Stimulated activated CD4-positive, alpha-beta T cell treated with anti-CD3 and anti-CD28 coated beads, Interleukin-1b, Interleukin-23, amount 100 ng/mL, for 1 hour (primary cell): ENCODE measurements at places on chromosomes 4 and X.

DNA sequence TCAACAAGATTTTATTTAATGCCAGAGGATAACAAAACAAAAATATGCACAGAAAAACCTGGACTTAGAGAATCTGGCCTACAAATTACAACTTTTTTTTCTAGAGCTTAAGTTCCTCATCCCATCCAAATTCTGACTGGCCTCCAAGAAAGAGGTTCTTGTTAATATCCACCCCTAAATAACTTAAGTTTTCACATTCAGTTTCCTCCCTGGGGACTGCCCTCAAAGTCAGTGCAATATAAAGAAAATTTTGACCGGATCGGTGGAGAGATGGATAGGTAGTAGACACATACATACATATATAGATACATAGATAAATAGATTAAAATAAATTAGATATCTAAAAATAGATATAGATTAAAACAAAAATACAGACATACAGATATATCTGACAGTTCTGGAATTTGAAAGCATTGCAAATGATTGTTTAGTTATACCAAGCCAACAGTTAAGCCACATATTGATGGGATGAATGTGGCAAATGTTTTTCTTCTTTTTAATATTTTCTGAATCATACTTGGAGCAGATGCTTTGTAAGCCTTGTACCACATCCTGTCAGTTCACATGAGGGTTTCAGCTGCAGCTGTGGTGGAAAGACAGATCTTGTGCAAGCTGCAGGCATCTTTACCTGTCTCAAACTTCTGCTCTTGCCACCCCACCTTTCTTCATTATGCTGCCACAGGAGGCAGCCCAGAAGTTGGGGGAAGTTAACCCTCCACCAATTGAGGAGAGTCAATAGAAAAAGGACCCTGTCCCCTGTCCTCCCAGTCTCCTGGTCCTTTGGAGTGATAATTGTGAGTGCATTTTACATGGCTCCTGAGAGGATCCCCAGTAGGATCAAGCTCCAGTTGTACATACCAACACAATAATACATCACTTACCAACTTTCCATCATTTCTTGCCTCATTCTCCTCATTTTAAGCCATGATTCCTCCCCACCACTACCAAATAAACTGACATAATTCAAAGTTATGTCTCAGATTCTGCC is 58.5 kb upstream of the PRDM8 start:
- DNase-seq, result peak; percentile 30

DNA sequence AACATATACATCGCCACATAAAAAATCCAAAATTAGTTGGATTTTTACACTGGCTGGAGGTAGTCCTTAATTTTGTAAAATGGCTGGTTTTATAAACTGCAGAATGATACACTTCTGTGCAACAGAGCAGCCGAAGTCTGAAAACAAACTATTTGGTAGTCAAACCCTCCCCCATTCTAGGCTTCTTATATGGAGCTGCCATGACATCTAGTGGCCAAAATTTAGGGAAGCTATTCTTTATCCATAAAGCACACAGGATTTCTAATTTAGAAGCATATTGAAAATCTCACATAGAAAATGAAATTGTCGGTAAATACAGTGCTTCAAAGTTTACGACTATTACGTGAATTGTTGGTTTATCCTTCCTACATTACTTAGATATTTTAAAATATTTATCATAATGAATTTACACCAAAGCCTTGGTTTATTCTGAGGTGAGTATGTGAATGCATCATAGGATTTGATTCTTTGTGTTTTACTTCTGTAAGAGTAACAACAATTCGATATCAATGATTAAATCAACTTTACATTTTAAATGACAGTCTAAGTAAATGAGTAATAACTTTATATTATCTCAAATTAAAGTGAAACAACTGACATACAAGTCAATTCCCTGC is 113.4 kb upstream of the FAM241A start:
- DNase-seq, result no peak

DNA sequence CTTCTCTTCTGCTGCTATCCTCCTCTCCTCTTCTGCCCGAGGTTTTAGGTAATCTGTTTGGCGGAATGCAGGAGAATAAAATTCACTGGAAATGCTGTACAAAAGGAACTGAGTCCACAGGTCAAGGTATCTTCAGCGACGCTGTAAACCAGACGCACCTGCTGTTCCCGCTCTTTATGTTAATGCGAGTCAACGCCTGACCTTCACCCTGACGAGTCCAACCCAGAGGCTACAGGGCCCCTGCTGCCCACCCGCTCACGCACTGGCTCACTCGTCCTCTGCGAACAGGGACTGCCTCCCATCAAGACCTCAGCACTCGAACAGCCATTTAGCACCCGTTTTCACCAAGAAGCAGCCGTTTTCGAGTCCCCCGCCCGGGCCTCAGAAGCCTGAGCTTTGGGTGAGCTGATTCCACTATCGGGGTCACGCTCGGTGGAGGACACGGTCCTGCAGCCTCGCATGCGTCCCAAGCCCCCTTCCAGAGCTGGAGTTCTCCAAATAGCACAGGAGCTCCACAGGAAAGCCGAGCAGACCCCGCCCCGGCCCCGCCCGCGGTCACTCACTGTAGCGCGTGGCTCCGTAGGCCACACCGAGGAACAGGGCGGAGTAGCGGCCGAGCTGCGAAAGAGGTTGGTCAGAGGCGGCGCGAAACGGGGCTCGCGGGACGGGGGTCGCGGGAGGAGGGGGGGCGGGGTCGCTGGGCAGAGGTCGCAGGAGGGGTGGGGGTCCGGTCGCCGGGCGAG is 556 bp downstream of the ATP5ME start:
- no peak for DNase-seq

DNA sequence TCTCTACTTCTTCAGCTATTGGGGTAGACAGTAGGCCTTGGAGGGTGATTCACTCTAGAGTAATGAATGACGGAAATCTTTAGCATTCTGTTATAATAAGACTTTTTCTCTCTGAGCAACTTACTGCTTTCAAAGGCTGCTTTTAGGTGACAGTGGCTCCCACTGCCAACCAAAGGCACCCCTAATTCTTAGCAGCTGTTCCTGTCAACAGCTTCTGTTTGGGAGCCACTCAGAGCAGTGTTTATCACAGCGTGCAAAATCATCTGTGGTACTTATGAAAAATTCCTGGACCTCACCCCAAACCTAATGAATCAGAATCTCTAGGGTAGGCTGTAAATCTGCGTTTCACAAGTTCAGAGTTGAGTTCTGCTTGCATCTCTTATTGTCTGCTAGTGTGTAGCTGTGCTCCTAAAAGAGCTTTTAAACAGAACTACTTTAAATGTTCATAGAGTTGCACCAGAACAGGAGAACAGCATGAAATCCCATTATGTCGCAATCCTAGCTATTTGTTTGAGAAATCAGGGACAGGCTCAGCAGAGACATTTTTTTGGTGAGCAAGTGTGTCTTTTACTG is 52.8 kb upstream of the POU4F2 start:
- DNase-seq, result no peak

DNA sequence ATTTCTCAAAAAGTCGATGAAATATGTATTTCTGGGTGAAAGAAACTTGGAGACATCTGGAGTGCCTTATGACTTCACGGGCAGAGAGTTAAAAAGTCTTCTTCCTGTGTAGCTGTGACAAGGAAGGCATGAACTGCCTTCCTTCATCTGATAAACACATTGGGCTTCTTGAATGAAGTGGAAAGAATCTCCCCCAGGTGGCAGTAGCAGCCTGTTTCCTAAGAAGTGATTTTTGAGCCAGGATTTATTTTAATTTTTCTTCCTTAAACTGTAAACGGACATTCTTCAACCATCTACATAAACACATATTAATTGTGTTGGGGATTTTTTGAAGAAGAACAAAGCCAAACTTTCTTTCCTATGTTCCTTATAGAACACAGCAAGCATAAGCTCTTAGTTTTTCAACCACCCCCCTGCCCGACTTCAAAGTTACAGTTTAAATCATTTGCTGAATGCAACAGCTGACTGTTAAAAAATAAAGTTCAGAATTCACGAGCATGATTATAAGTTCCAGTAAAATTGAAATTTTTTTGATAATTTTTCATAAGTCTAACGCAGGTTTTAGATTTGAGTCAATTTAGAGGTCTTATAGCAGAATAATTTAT is 980 bp upstream of the GIMD1 start:
- DNase-seq, result no peak

DNA sequence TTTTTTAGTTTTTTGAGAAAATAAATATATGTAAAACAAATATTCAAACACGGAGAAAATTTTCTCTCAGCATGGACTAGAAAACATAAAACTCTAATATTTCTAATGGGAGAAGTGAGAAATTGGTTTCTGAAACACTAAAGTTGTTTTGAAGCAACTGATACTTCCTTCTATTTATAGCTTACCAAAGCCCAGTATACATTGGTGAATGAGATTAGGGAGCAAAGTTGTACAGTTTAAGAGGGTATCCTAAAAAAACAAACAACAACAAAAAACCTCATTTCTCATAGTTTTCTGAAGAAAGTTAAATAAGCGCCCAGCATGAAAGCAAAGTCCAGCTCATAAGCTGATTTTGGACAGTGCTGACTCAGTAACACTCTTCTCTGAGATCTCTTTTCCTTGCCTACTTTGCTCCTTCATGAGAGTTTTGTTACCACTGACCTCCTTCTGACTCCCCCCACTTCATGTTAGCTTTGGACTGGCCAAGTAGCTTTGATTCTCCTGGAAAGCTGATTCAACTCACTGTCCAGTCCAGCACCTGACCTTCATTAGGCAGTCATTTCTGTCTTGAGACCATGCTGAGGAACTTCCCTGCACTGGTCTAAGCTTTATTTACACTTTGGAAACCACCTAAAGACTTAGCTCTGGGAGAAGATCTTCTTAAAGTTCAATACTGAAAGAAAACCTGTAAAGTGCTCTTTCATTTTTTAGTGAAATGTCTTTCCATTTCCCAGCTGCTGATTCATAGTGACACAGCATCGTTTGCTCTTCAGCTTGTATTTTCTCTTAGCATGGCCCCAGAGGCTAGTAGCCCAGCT is 21.8 kb upstream of the P2RY10 start:
- DNase-seq, result no peak

DNA sequence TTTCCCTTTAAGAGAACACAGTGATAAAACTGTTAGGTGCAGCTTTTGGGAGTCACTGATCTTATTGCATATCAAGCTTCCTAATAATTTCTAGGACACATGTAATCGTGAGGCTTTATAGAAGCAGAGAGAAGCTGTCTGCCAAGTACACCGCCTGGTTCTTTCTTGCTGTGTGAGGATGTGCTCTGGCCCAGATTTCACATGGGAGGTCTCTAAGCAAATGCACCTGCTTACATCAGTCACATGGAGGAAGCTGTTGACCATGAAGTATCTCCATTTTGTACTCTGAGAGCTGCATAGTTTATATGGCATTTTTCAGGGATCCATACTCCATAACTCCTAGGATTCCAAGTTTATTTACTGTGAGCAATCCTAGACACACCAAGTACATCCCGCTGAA is 37.1 kb downstream of the RGS12 start:
- no peak for DNase-seq

DNA sequence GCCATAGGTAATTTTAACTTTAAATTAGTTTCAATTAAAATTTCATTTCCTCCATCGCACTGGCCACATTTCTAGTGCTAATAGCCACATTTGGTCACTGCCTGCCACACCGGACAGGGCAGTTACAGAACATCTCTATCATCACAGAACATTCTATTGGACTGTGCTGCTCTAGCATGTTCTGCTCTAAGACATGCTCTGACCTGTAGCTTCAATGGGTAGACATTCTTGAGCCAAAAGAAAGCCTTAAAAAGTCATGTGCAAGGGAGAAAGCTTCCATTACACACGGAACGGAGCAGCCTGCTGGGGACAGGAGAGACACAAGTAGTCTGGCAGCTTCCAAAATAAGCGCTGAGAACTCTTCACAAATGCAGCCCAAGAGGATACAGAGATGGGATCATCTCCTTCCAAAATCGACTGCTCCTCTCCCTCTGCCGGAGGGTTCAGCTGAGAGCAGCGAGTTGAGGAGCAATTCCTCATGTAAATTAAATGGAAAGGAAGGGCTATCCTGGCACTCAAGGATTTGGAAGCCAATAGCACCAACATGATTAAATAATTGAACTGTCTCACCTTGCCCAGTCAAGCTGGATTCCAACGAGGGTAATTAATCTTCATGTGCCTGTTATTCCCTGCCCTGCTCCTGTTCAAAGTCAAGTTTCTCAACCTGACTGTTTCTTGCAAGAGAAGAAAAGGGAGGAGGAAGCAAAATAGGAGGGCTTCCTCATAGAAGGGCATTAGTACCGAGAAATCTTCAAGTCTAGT is 336.4 kb upstream of the NOCT start:
- no peak for DNase-seq

DNA sequence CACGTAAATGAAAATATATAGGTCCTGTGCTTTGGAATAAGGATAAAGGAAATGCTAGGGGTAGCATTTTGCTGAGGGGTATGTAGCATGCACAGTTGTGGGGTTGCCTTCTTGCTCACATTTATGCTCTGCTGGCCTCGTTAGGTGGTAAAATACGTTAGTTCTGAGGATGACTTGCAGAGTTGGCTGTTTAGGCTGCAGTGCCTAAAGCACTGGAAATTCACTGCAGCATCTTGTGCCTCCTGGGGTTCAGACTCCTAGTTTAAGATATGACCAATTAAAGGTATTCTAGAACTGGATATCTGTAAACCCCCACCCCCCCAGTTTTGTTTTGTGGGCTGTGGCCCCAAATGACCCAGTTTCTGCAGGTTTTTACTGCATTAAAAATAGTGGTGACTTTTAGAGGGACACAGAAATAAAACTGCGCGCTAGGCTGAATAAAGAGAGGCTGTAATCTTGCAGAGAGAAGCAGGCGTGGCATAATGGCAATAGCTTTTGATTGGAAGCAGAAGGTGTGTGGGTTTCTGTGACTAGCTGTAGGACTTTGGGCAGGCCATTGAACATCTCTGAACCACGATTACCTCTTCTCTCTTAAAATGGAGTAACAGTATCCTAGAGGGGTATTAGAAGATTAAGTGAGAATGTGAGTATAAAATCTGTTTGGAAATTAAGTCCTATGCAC is 79.3 kb downstream of the REPS2 start:
- DNase-seq, result no peak
